Upper lobe of right lung (tissue), 1 donor: ENCODE measurements at places on chromosomes 1 and 21. TPM values are rescaled to one million over a fixed set of nuclear protein-coding genes. Genes with fewer than 3 reads are reported as not detected.

DNA sequence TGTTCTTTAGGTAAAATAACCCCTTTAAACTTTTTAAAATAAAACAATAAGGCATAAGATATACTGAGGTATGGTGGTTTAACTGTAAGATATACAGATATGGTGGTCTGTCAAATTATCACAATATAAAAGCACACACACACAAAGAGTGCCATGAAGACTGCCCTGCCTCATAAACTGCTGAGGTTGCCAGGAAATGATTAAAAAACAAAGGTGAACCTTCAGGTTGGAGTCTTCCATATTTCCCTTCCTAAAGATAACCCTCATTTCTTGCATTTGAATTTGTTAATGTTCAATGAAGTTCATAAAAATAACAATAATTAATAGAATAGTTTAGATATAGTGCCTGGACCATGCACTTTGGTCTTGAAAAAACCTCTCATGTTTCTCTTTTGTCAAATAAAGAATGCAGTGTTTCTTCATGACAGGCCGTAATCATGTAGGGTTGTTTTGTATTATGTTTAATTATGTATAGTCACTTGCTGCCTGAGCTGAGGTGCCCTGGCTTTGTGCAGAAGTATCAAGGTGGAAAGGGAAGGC lies 123.6 kb upstream of the B3GALT2 start:
- H3K4me3 ChIP-seq = no peak overlapping the region
- H3K27me3 ChIP-seq = no peaks in the 10 kb centered on the region
- DNase-seq = no peak
- H3K36me3 ChIP-seq = no peaks in the 10 kb centered on the region

The KCNH1 gene
- not detected for total RNA-seq

DNA sequence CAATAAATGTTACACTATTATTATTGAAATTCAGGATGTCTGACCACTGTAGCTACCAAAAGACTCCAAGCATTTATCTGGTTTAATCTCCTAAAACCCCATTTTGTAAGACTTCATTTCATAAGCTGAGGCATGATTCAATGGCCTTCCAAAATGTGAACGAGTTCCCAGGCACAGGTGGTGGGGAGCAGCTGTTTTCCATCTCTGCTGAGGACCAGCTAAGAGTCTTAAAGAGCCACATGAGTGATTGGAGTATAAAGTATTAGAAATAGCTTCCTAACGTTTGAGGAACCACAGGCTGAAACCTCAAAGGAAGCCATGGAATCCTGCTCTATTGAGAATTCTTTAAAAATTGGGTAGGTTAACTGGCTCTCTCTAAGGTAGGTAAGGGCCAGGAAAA lies 44.9 kb downstream of the SEC16B start:
- no peak for DNase-seq
- no peaks in the 10 kb centered on the region for H3K4me1 ChIP-seq
- H3K36me3 ChIP-seq = peaks cover 9% of the 10 kb centered on the region
- H3K27ac ChIP-seq = no peak overlapping the region

DNA sequence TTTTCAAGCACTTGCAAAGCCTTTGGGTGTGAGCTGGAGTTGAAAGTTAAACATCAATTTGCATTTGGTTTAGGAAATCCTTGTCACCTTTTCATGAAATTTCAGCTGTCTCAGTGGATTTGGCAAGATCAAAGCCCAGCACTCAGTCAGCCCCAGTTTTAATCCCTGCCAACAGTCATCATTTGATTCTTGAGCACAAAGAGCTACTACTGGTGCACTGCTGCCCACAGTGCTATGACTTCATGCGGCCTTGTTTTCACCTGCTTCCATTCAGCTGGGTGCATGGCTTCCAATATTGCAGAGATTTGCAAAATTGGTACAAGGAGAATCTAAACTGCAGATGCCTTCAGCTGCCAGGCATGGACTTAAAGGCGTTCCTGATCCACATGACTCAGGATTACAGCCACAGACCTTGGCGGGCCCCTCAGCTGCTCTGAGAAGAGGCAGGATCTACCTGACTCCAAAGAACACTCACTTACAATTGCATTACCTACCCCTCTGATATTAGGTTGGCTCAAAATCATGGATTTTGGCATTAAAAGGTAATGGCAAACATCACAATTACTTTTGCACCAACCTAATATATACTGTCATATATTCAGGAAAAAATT lies 259.1 kb downstream of the DSCAM start:
- H3K36me3 ChIP-seq = no peaks in the 10 kb centered on the region
- no peaks in the 10 kb centered on the region for H3K27me3 ChIP-seq
- DNase-seq = no peak
- H3K27ac ChIP-seq = no peak overlapping the region

The PGLYRP4 gene
- not detected for total RNA-seq
